ENCODE measurements at places on chromosomes 13 and 19.

DNA sequence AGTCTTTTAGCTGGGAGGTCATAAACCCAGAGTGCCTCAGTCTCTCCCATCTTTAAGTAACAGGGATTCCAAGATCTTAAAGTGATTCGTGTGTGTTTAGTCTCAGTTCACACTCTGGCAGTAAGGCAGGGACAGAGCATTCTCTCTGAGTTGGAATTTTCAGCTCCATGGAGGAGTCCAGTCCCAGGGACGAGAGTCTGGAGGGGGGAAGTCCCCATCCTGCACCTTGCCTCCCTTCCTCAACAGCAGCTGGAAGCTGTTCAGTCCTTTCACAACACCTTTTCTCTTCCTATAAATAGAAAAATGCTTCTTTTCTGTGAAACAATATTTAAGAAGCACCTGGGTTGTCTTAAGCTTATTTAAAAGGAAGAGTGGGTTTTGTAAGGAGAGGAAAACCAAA is 82.0 kb downstream of the KLF5 start:
- DNase-seq = peak; percentile 17

DNA sequence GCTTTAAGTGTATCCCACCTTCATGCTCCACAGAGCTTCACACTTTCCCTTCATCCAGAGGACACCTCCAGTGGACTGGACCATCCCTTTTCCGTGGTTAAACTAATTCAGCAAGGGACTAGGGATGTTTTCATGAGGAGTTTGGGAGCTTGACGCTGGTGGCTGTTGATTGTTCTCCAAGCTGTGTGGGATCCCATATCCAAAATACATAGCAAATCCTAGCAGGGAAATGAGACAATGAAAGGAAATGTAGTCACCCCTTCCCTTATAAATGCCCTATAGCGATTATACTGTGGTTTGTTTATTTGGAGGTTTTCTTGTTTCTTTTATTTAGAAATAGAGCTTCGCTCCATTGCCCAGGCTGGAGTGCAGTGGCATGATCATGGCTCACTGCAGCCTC is 31.6 kb upstream of the DPRX start:
- no peak for DNase-seq

DNA sequence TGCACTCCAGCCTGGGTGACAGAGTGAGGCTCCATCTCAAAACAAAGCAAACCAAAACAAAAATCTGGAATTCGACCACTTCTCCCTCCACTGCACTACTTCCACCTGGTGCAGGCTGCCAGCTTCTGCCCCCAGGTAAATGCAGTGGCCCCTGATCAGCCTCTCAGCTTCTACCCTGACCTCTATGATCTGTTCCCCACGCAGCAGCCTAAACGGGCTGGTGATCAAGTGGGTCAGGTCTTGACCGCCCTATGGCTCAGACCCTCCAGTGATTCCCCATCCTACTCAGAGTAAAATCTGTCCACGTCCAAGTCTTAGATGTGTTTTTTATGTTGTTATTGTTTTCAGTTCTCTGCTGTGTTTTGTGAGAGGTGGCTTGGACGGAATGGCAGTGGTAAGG is 163.9 kb downstream of the KCTD15 start:
- DNase-seq = no peak

DNA sequence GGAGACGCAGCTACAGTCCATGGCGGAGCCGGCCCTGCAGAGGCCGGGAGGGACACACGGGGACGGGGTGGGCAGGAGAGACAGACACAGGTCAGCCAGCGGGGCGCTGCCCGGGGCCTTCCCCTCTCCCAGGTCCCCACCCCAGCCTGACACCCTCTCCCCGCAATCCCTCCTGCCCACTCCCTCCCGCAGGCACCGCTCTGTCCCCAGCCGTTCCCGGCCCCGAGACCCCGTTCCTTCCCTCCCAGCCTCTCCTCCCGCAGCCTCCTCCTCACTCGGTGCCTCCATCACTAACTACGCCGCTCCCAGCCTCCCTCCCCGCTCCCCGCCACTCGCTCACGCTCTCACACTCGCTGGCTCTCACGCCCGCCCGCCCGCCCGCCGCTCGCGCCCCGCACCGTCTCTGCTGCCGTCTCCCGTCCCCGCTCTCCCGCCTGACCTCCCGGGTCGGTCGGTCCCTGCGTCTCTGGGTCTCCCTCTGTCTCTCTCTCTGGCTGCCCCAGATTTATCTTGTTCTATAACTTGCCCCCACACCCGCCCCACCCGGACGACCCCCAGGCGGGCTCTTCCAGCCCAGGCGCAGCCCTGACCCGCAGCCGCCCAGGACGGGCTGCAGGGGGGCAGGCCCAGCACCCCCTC is 15.2 kb downstream of the ERFL start:
- no peak for DNase-seq

DNA sequence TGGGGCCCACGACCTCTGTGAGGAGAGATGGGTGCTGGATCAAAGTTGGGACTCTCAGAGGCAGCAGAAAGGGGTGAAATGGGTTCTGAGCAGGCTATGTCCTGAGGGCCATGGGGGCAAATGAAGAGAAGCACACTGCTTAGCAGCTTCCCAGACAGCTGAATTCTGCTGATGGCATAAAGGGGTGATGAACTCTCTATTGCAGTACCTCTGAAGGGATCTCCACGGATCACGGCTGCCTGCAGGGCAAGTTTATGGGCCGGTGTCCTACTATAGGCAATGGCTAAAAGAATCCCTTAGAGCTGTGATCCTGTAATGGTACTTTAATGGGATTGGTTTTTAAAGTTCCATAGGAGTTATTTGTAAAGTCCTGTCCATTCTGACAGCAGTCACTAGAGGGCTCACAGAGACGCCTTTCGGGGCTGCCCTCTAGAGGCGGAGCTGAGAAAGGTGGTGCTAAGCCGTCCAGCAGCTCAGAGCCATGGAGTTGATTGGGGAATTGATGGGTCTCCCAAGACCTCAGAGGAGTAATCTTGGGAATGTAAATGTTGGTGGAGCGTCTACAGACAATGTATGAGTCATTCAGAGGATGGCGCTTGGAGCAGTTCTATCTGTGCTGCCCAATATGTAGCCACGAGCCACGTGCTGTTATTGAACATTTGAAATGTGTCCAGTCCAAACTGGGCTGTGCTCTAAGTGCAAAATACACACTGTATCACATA is 287.3 kb downstream of the COG6 start:
- DNase-seq = peak; percentile 55

DNA sequence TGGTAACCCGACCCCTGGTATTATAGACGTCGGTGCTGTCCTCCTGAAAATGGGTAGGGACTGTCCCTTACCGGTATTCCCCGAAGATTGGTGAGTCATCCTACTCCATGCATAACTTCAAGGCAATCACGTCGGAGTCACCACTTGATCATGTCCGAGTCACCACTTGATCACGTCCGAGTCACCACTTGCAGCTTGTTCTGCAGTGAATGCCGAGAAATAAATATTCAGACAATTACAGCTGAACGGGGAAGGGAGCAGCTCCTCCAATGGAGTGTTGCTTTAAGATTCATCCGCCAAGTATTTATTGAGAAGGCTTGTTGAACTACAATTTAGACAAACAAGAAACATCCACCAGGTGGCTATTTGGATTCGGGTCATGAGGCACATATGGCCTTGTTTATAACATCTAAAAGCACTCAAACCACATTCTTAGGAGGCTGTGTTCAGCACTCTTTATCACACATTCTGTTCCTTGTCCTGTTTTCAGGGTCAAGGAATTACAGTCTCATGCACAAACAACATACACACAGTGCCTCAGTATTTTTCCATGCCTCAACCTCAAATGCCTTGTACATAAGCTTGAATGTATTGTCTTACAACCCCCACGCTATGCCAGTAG is 43.1 kb downstream of the ZNF726 start:
- no peak for DNase-seq

DNA sequence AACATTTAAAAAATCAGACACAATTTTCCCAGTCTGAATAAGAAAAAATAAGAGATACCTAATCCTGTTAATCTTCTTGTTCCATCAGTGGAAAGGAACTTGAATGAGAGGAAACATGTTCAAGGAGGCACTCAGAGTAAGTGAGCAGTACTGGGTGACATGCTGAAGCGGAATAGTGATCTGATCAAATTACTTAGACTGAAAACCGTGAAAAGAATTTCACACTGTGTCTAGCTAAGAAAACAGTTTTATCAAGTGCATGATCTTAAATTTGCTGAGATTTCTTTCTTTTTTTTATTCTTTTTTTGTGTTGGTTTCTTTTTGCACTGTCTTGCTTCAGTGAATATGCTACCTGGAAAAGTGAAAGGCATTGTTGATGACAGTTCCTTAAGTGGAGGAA is 249.5 kb upstream of the SLC10A2 start:
- DNase-seq = peak; percentile 28

DNA sequence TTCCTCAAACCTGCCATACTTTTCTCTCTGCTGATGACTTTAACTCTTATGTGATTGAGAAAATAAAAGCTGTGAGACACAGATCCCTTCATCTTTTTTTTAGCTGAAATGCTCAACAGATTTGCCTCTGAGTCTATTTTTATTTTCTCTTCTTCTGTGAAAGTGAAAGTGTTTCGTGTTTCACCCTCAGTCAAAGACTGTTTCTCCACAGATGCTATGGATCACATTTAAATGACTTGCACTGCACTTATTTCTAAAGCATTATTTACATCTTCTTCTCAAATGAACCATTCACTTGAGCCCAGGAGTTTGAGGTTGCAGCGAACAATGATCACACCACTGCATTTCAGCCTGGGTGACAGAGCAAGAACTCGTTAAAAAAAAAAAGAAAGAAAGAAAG is 890.1 kb upstream of the PCDH20 start:
- peak; percentile 17 for DNase-seq

DNA sequence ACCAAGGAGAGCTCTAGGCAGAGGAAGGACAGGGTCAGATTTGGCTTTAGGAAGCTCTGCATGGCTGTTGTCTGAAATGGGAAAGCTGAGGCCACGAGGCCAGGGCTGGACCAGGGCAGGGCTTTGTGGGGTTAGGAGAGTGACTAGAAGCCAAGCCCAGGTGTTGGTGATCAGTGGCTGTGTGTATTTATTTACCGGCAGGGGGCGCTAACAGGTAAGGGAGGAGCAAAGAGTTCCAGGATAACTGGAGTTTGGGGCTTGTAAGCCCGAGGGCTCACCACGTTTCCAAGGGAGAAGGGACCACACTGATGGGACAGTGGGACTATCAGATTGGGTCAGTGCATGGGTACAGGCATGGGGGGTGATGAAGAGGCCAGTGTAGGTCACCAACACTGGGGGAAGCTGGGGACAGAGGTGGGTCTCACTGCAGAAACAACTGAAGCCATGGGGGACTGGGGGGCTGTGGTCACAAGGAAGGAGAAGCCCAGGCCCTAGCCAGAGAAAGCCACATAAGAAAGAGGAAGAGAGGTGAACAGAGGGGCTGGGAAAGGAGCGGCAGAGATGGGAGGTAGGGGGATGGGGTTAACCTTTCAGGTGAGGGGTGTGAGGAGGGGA is 3.9 kb downstream of the TMEM147 start:
- peak; percentile 87 for DNase-seq

GRCh38 chr13:106756446-106756845 is 188.5 kb upstream of the ARGLU1 start:
- peak; percentile 68 for DNase-seq

GRCh38 chr13:39550931-39551330 is 52.1 kb downstream of the LHFPL6 start:
- DNase-seq = no peak

GRCh38 chr19:21707065-21707464 is 60.3 kb downstream of the ZNF100 start:
- DNase-seq = no peak

DNA sequence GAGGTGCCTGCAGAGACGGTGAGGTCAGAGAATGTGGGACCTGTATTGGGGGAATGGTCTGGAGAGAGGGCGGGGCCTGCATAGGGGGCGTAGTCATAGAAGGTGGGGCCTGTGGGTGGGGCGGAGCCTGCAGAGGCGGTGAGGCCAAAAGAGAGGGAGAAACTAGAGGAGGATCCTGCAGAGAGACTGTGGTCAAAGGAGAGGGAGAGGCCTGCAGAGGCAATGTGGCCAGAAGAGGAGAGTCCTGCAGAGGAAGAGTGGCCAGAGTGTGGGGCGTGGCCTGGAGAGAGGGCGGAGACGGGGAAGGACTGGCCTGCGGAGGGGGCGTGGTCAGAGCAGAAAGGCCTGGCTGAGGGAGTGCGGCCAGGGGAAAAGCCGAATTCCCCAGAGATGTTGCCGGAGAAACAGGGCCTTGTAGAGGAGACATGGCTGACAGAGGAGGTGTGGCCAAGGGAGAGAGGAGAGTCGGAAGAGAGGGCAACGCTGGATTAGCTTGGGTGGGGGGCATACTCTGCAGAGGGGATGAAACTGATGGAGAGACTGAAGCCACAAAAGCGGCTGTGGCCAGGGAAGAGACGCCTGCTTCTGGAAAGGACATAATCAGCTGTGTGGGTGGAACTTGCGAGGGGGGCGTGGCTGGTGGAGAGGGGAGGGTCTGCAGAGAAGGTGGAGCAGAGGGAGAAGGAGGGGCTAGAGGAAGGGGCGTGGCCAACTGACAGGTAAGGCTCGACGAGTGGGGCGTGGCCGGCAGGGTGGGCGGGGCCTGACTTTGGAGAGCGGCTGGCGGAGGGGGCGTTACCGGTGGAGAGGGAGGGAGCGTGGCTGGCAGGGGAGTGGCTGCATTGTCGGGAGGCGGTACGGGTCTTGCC is 2.5 kb downstream of the PRR36 start:
- DNase-seq = peak; percentile 88

- DNase-seq = no peak
Measured at GRCh38 chr13:28679628-28680027, 20.7 kb downstream of the POMP start.

- peak; percentile 89 for DNase-seq
Measured at GRCh38 chr13:74203576-74203975, 69.4 kb upstream of the KLF12 start.

GRCh38 chr13:98333486-98333885 is 156.4 kb upstream of the RNF113B start:
- DNase-seq = peak; percentile 54

GRCh38 chr13:73075546-73075945 is 16.7 kb downstream of the KLF5 start:
- no peak for DNase-seq

GRCh38 chr13:52010890-52011631 is at the start of gene ATP7B:
Gene ATP7B, minus strand, starts transcription at chr13:52011450. Its CDS starts 113 bp downstream, at chr13:52011337.
- DNase-seq = peak; percentile 26

GRCh38 chr13:32783067-32783466 is 196.8 kb downstream of the PDS5B start:
- no peak for DNase-seq

GRCh38 chr19:399370-399769 is 9.6 kb downstream of the C2CD4C start:
- DNase-seq = no peak

DNA sequence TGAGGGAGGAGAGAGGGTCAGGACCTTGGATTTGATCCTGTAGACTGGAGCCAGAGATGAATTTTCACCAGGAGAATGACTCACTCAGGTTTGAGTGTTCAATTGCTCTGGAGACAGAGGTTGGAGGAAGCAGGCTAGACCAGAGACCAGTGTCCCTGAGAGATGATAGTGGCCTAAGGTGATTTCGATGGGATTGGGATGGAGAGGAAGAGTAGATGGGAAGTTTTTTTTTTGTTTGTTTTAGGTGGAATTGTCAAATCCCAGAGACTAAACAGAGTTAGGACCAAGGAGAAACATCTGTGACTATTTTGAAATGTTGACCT is 2.3 kb downstream of the CEBPG start:
- DNase-seq = no peak

DNA sequence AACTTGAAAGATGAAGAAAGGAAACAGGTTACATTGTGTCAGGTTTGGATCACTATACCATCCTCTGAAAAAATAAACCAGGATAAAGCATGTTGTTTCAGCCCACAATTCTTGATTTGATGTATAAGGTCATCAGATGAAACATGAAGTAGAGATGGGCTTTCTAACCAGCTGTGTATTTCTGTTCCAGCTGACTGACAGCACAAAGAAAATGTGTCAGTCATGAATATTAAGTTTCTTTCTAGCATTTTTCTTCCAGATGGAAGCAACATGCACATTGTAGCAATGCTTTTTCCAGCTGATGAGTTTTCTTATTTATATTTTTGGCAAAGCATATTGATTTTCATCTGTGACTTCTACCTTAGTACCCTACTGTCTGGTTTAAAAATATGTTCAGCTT is 199.6 kb downstream of the OXGR1 start:
- no peak for DNase-seq

Measured in tongue (tissue), 3 donors.